NCI-H2171 (cell line): ENCODE measurements at places on chromosomes 7 and 10.

- no peak for DNase-seq
These were observed 5.0 kb upstream of the TACR2 start for GRCh38 chr10:69421611-69422308.

GRCh38 chr7:137484326-137484725 lies 140.8 kb upstream of the PTN start:
- no peak for DNase-seq

DNA sequence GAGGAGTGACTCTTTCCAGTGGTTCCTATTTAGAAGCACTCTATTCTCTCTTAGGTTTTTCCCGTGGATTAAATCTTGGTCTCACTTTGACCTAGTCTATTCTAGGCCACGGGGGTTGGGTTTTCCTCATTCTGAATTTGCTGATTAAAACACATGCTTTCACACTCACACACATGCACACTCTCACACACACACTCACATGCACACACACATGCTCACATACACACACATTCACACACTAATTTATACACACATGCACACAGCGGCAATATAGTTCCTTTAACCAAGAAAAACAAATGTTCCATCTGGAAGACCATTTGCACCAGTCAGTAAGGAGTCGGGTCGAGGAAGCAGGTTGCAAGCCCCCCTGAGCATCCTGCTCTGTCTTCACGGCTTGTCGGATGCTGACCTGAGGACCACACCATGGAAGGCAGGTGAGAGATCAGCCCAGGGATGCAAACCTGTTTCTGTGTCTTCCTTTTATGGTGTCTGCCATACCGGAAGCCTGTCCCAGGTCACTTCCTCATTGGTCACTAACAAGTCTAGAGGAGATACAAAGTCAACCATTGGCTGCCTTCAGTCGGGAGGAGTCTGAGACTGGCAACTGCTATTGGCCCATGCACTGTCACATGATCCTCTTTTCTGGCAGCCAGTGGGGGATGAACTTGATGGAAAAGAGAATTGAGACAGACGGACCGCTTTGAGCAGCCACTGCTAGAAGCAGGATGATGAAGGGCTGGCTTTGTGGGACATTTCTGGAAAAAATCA lies 330.8 kb downstream of the FGFR2 start:
- DNase-seq, result no peak

GRCh38 chr7:31796375-31796774 lies 109.4 kb downstream of the PPP1R17 start:
- no peak for DNase-seq

DNA sequence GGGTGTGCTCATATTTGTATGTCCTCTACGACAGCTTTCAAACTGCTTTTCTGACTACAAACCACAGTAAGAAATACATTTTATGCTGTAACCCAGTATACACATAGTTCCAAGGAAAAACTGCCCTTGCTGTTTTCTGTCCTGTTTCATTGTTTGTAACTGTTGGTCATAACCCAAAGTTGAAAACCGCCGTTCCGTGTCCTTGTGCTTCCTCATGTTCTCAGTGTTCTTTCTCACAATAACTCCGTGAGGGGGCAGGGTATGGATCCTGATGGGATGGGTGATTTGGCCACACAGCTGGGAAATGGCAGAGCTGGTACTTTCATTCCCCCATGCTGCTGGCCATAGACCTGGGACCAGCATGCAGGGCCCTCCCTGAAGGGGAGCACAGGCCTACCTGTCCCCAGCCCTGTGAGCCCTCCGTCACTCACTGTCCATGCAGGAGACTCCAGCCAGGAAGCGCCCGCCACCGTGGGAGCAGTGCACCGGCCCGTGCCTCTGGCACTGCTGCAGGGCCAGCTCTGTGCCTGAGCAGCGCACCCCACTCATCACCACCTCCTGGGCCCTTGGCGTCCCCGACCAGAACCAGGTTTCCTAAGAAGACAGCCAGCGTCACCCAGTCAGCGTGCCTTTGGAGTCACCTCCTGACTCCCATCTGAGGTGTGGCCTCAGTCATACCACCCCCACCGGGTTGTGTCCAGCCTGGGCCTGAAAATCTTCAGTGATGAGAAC lies 12.7 kb downstream of the LOXL4 start:
- DNase-seq, result no peak

GRCh38 chr7:127976056-127976737 lies 55.0 kb downstream of the LRRC4 start:
- DNase-seq, result peak; percentile 66

DNA sequence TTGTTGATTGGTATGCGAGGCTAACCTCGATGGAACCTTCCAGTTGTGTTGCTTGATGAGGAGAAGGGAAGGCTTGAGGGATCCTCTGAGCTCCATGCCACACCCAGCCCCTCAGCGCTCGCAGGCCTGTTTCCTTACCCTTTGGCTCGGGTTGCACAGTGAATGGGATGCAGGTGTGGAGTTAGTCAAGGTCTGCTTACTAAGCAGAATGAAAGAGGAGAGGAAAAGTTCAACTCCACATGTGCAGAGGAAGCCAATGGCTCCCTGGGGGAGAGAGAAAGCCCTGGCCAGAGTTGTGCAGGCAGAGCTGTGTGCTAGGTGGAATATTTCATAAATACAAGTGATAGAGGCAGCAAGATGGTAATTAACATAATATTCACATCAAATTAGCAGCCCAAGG lies 85.5 kb downstream of the JCAD start:
- no peak for DNase-seq

- no peak for DNase-seq
These were observed 17.5 kb upstream of the TRUB1 start for GRCh38 chr10:114920459-114920858.

GRCh38 chr7:107233-107632 lies 85.1 kb upstream of the FAM20C start:
- no peak for DNase-seq

GRCh38 chr10:93894516-93895378 lies 969 bp downstream of the SLC35G1 start:
- DNase-seq, result no peak

- DNase-seq, result no peak
These were observed 15.4 kb downstream of the NRAP start for GRCh38 chr10:113648478-113648877.

DNA sequence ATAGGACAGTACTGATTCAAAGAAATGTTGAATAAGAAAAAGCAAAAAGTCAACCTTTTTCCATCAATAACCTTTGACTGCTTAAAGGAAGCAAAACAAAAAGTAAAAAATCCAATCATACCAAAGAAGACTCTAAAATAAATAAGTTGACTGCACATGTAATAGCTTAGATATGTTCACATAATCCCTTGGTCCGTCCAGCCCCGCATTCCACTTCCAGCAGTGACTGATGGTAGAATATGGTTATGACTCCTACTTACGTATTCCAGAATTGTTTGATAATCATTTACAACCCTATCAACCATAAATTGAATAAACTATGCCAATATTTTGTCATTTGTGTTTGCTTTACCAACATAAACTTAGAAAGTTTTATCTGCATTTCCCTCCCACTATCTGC lies 77.9 kb downstream of the CTNNA3 start:
- no peak for DNase-seq
